ENCODE measurements at places on chromosomes 1 and 21. TPM values are rescaled to one million over a fixed set of nuclear protein-coding genes. Genes with fewer than 3 reads are reported as not detected.

The THEM5 gene
- not detected for total RNA-seq

The ZNF593OS gene
- not detected for total RNA-seq

The PGLYRP4 gene
- not detected for total RNA-seq

The PNRC2 gene
- total RNA-seq = 140 TPM

The RSPO1 gene
- total RNA-seq = not detected

The CORT gene
- total RNA-seq = 0.34 TPM
